Activated CD4-positive, alpha-beta T cell treated with anti-CD3 and anti-CD28 coated beads, Interleukin-2, amount 50 U/mL, for 24 hours (primary cell): ENCODE measurements at places on chromosomes 1 and 21.

DNA sequence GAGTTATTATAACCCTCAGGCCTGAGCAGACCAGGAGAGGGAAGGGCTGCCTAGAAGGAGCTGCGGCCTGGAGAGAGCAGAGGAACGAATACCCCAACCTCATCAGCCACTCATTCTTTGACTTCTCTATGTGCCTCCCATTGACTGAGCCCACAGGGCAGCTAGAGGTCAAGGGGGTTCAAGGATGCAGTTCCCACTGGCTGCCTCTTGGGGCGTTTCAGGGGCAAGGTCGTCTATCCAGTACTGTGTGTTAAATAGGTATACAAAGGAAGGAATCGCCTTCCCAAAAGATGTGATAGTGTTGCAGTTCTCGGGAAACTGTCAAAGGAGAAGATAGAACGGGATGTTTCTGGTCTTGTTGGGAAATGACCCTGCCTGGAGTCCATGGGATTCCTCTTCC, 250.6 kb downstream of the PRDM2 start:
- DNase-seq, result no peak

GRCh38 chr1:218521414-218522169, 176.5 kb downstream of the TGFB2 start:
- peak; percentile 25 for DNase-seq

DNA sequence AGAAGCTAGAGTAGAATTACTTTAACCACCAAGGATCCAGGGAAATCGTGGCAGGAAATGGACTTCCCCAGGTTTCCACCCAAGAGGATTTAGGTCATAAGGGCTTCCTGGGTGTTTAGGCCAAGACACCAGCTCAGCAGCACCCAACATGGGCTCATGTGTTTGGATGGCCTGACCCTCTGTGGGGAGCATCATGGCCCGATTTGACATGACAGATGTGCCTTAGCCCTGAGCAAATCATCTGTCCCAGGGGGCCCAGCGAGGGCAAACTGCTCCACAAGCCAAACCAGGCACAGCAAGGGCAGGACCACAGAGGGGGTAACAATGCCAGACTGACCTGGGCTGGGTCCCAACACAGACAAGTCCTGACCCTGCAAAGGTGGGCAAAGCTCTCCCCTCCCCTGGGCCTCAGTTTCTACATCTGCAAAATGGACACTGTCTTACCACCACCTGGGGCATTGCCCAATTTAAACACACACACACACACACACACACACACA, 232.8 kb downstream of the MATN1 start:
- no peak for DNase-seq

DNA sequence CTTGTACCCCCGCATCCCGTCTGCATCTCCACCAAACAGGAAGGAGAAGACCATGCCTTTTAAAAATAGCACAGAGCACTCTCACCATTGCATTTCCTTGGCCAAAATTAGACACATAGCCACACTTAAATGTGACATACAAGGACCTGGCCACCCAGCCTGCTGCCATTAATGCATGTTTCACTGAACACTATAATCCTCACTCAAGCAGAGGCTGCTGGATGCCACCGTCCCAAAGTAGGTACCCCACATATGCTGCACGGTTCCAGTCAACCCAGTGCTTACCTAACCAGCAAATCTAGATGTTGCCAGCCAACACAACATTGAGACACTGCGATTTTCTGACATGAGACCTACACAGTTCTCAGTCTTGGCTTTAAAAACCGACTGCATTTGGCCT, 107.7 kb downstream of the ADSS2 start:
- no peak for DNase-seq

DNA sequence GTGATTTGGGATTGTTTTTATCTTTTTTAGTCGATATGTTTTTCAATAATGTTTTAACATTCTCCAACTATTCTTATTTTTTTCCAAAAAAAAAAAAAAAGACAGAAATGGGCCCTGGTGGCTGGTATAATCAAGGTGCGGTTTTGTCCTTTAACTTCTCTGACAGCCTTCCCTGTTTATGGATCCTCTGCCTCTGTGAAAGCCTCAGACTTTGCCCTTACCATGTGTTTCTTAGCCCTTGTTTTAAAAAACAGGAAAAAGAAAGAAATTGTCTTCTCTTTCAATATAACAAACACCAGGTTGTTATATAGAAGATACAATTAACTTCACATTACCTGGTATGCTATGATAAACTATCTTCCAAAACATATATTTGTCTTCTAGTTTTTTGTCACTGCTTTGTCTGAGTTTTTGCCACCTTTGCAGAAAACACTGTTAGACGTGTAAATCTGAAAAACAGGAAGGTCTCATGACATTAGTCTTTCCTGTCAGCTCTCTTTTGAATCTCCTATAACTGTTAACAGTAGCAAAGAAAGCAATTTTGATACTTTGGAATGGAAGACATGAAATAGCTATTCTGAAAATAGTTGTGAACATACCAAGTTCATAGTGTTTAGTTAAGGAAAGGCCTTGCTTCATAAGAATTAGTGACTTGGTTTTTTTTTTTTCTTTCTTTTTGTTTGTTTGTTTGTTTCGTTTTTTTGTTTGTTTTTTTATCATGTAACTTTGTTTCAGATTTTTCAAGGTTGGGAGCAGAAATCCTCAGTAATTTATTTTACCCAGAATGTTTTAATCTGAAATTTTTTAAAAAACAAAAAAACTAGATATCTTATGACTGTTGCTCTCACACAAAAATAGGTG, 31.7 kb upstream of the CACYBP start:
- DNase-seq, result no peak

DNA sequence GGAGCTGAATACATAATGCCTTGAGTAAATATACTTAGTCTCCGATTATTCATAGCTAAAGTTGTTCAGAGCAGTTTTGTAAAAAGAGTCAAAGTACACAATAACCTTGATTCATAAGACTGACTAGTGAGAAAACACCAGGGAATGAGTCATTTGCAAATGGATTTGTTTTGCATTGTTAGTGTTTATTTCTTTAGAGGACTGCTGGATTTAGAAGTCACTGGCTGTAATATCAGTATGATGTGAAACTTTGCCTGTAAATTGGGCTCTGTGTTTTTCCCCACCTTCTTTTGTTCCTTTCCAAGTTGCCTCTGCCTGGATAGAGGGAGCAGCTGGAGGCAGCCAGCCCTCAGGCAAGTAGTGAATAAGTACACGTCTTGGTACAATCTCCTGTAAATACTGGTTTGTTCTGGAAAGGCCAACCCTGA, 474.7 kb downstream of the NUF2 start:
- DNase-seq, result no peak

GRCh38 chr21:29490016-29490415, 191.3 kb downstream of the BACH1 start:
- no peak for DNase-seq

DNA sequence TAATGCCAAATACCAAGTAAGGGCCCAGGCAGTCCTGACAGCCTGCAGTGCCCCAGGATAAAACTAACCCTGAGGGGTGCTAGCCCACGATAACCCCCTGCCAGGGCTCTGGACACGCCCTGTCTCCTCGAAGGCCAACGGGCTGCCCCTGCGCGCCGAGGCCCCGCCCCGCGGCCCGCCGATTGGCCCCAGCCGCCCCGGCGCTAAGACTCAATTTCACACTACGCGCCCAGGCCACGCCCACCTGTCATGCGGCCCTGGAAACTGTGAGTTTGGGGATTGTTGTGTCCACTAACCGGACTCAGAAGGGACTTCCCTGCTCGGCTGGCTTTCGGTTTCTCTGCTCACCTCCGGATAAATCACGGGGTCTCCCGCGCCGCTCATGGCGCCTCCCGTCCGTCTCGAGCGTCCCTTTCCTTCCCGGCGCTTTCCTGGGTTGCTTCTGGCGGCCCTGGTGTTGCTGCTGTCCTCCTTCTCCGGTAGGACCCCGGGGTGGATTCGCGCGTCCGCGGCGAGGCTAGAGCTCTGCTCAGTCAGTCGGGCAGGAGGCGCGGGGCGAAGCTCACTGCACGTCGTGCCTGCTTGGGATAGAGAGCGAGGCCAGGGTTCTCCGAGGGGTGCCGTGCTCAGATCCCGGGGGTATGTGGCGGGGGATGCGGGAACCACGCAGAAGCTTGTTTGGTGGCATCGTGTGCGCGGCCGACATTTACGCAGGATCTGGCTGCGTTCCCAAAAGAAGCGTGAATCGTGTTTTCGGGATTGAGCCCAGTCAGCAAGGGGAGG, at the start of gene CR1L:
CR1L (plus strand) TSS at position 282 of the 783 bp plus-strand sequence; CDS start at position 383, 101 bp downstream.
- DNase-seq, result peak; percentile 58

GRCh38 chr1:90717665-90718410, 736 bp upstream of the BARHL2 start:
- no peak for DNase-seq

DNA sequence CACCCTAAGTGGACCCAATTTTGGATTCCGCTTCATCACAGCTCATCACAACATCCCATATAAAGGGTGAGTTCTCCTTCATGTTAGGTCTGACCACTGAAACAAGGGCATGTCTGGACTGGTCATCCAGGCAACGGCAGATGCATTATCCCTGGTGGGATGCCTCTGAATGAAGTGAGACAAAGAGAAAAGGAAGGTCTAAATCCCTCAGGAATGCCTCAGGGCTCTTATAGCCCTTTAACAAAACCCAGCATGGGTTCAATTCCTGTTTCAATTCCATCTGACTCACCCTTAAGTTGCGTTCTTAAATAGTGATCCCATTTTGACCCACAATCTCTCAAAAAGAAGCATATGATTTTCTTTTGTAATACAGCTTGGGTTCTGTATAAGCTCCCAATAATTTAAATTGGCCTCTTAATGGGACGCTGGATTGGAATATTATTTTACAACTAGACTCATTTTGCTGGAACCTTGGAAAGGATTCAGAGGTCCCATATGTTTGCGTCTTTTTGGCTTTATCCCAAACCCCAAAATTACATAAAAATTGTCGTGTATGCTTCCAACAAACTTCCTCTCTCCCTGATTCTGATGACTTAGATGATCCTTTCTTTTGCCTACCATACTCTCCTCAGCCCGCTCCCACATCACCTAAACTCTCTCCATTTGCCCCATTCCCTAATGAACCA, 287.4 kb upstream of the ZP4 start:
- DNase-seq, result no peak

GRCh38 chr1:29753771-29754572, 517.6 kb downstream of the PTPRU start:
- no peak for DNase-seq

DNA sequence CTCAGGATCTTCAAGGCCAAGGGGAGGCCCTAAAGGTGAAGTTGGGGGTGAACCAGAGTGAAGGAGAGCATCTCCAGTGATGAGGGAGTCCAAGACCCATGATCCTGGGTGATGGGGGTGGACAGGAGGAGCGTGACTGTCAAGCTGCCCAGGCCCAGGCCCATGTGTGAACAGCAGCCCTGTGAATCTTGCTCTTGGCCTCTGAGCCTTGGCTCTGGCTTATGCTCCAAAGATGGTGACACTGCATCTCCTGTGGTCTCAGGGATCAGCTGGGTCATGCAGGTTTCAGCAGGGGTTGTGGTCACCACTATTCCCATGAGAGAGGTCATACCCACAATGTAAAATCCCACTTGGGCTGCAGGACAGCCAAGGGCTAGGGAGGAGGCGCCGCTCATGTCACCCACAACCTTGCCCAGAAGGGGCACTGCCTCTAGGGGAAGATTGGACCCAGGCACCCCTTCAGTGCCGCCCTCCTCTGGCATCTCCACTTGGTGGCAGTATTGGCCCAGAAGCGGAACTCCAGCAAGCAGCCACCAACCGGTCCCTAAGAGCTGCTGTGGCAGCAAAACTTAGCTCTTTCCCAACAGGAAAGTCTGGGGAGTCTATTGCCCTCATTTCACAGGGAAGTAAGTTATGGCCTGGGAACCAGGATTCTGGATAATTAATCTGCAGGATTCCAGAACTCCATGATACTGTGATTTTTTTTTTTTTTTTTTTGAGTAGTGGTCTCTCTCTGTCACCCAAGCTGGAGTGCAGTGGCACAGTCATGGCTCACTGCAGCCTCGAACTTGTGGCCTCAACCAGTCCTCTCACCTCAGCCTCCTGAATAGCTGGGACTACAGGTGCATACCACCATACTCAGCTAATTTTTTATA, 7.5 kb upstream of the WNT3A start:
- DNase-seq, result peak; percentile 63

DNA sequence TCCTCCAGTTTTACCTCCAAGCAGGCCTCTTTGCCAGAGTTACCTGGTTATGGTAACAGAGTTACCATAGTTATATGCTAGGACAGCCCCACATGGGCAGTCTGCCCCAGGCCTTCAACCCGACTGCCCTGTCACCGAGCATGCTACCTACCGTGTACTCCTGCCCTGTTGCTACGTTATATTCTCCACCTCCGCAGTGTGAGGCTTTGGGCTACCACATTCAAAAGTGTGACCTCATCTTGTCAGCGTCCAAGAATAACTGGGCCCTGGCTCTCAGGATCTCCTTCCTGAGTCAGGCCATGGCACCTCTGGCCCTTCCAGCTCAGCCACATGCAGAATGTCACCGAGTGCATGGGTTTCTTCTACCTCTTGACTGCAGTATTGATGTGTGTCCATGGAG, 8.9 kb downstream of the MAPKAPK2 start:
- no peak for DNase-seq
